Effector memory CD4-positive, alpha-beta T cell (primary cell): ENCODE measurements at places on chromosomes 3 and 15.

- H3K36me3 ChIP-seq, result no peaks in the 10 kb centered on the region
- DNase-seq, result no peak
- H3K4me3 ChIP-seq, result no peak overlapping the region
- no peaks in the 10 kb centered on the region for H3K27me3 ChIP-seq
- H3K4me1 ChIP-seq, result no peaks in the 10 kb centered on the region
- H3K27ac ChIP-seq, result no peak overlapping the region
Observed at GRCh38 chr3:13620281-13620680, 71.4 kb downstream of the FBLN2 start.

GRCh38 chr3:99536555-99537314 lies 101.7 kb upstream of the COL8A1 start:
- H3K4me1 ChIP-seq, result no peaks in the 10 kb centered on the region
- no peaks in the 10 kb centered on the region for H3K27me3 ChIP-seq
- no peaks in the 10 kb centered on the region for H3K36me3 ChIP-seq
- no peak overlapping the region for H3K27ac ChIP-seq
- no peak for DNase-seq
- H3K4me3 ChIP-seq, result no peak overlapping the region

- no peak overlapping the region for H3K4me3 ChIP-seq
- no peak overlapping the region for H3K27ac ChIP-seq
- DNase-seq, result no peak
Observed at GRCh38 chr15:92643849-92644815, 11.4 kb downstream of the FAM174B start.

GRCh38 chr3:9732080-9732739 lies 675 bp downstream of the BRPF1 start:
- peaks cover 15% of the 10 kb centered on the region for H3K4me1 ChIP-seq
- peak; percentile 24 for DNase-seq
- H3K27ac ChIP-seq, result peak overlapping the region; percentile 92
- no peaks in the 10 kb centered on the region for H3K27me3 ChIP-seq
- H3K4me3 ChIP-seq, result peak overlapping the region; percentile 77

GRCh38 chr3:142586803-142587406 lies 8.4 kb upstream of the ATR start:
- H3K36me3 ChIP-seq, result no peaks in the 10 kb centered on the region
- DNase-seq, result no peak
- no peaks in the 10 kb centered on the region for H3K27me3 ChIP-seq
- H3K27ac ChIP-seq, result no peak overlapping the region

GRCh38 chr3:44510000-44510368 lies 32.5 kb upstream of the ZNF445 start:
- no peaks in the 10 kb centered on the region for H3K36me3 ChIP-seq
- peak overlapping the region; percentile 98 for H3K4me3 ChIP-seq

DNA sequence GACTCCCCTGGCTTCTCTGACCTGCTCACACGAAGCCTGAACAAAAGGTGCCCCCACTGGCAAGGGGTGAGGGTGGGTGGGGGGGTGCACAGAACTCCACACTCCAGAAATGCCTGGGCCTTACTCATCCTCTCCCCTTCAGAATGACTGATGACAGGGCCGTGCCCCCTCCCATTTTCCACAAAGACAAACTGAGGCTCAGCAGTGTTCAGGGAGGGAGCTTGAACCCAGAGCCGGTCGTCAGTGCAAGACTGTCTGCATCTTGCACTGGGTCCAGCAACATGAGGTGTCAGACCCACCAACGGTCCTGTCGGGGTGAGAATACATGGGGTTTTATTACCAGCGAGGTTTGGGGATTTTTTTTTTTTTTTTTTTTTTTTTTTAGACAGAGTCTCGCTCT lies 15.3 kb downstream of the IGDCC3 start:
- H3K27me3 ChIP-seq, result no peaks in the 10 kb centered on the region
- no peaks in the 10 kb centered on the region for H3K36me3 ChIP-seq
- no peak overlapping the region for H3K4me3 ChIP-seq
- no peak for DNase-seq

- no peak overlapping the region for H3K4me3 ChIP-seq
- H3K4me1 ChIP-seq, result no peaks in the 10 kb centered on the region
- no peaks in the 10 kb centered on the region for H3K36me3 ChIP-seq
- DNase-seq, result no peak
- no peak overlapping the region for H3K27ac ChIP-seq
Observed at GRCh38 chr15:101264911-101265641, 12.2 kb downstream of the SELENOS start.

DNA sequence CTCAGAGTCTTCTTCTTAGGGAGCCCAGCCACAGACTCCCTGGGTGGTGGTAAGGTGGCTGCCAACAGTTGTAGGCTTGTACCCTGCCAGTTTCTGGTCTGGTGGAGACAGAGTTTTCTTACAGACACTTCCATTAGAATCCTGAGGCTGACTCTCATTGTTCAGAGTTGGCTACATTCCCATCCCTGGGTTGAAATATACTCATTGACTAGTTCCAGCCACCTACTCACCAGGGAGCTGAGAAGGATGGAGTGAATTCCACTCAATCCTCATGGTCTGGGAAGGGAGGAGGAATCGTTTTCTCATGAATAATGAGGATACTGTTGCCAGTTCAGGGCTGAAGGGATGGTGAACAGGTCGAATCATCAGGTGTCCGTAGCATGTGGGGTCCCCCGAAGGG lies 226.5 kb upstream of the PROK2 start:
- no peak overlapping the region for H3K4me3 ChIP-seq
- no peak for DNase-seq
- H3K27me3 ChIP-seq, result no peaks in the 10 kb centered on the region
- H3K36me3 ChIP-seq, result no peaks in the 10 kb centered on the region
- H3K4me1 ChIP-seq, result no peaks in the 10 kb centered on the region
- H3K27ac ChIP-seq, result no peak overlapping the region

GRCh38 chr3:127992127-127992526 lies 60.1 kb upstream of the SEC61A1 start:
- no peaks in the 10 kb centered on the region for H3K27me3 ChIP-seq
- H3K4me1 ChIP-seq, result no peaks in the 10 kb centered on the region
- no peak overlapping the region for H3K4me3 ChIP-seq
- H3K36me3 ChIP-seq, result no peaks in the 10 kb centered on the region
- H3K27ac ChIP-seq, result no peak overlapping the region
- no peak for DNase-seq

GRCh38 chr3:193843474-193844301 lies 250.7 kb downstream of the OPA1 start:
- no peak overlapping the region for H3K4me3 ChIP-seq
- H3K27ac ChIP-seq, result no peak overlapping the region
- H3K4me1 ChIP-seq, result no peaks in the 10 kb centered on the region
- H3K36me3 ChIP-seq, result no peaks in the 10 kb centered on the region
- no peaks in the 10 kb centered on the region for H3K27me3 ChIP-seq

DNA sequence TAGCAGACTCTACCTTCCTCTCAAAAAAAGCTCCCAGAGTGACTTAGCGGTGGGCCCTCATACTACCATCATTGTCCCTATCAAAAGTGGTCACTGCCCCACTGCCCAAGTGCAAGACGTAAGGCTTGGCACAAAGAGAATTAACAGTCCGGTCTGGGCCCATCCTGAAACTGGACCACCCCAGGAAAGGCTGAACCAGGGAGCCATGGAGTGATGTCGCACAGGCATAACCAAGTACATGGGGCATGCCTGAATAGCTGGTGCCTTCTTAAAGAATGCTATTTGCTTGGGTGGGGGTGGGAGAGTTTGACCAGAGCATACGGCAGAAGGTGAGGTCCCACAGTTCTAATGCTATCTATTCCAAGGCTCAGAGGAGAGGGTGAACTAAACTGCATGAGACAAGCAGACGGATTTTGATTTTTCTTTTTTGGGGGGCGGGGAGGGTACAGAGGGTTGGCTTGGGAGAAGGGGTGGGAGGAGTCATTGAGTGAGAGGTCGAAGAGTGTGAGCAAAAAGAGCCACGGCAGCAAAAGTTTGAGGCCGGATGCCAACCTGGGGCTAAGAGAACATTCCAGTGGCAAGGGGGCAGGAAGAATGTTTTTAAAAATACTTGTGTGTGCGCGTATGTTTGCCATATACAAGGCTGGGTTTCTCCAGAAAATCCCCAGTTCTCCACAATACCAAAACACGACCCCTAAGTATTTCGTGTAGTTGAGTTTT lies 50.2 kb downstream of the FAM174B start:
- no peaks in the 10 kb centered on the region for H3K36me3 ChIP-seq
- no peaks in the 10 kb centered on the region for H3K27me3 ChIP-seq
- no peaks in the 10 kb centered on the region for H3K4me1 ChIP-seq
- DNase-seq, result no peak

DNA sequence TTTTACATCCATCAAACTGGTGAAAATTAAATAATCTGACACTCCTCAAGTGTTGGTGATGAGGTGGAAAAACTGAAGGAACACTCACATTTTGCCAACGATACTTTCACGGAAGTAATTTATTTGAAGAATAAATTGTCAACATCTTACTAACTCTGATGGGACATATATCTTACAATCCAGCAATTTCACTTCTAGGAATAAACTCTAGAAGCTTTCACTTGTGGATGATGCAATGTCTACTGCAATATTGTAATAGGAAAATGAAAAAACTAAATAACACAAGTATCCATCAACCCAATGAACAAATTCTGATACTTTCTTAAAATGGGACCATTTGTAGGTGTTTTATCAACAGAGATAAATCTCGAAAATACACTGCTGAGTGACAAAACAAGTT lies 16.2 kb upstream of the LIPC start:
- no peaks in the 10 kb centered on the region for H3K27me3 ChIP-seq
- no peak overlapping the region for H3K4me3 ChIP-seq
- no peak for DNase-seq
- no peak overlapping the region for H3K27ac ChIP-seq
- H3K36me3 ChIP-seq, result no peaks in the 10 kb centered on the region
- H3K4me1 ChIP-seq, result no peaks in the 10 kb centered on the region

- DNase-seq, result no peak
- H3K27me3 ChIP-seq, result peaks cover 4% of the 10 kb centered on the region
- no peaks in the 10 kb centered on the region for H3K4me1 ChIP-seq
- H3K4me3 ChIP-seq, result no peak overlapping the region
- no peak overlapping the region for H3K27ac ChIP-seq
- H3K36me3 ChIP-seq, result no peaks in the 10 kb centered on the region
Observed at GRCh38 chr3:44058022-44058867, 183.4 kb upstream of the TOPAZ1 start.

GRCh38 chr3:52063026-52063723 lies 6.8 kb upstream of the DUSP7 start:
- no peak overlapping the region for H3K4me3 ChIP-seq
- H3K27me3 ChIP-seq, result no peaks in the 10 kb centered on the region
- H3K4me1 ChIP-seq, result no peaks in the 10 kb centered on the region
- no peak overlapping the region for H3K27ac ChIP-seq
- no peaks in the 10 kb centered on the region for H3K36me3 ChIP-seq

DNA sequence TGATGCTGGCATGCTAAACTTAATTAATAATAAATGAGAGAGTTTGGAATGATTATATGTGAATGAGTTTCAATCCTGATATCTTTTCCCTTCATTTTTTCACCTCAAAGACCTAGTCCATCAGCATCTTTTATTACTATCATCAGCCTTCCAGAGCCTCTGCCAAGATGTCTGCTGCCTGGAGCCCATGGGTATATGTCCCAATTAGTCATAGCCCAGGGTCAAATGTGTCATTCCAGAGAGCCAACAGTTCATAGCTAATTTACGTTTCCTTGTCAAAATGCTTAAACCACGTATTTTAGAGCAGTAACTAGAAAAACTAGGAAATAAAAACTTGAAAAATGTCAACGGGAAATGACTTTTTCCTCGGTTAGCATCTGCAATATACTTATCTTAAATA lies 457.9 kb downstream of the SI start:
- no peak for DNase-seq
- H3K27me3 ChIP-seq, result no peaks in the 10 kb centered on the region
- no peaks in the 10 kb centered on the region for H3K36me3 ChIP-seq
- H3K4me1 ChIP-seq, result no peaks in the 10 kb centered on the region

DNA sequence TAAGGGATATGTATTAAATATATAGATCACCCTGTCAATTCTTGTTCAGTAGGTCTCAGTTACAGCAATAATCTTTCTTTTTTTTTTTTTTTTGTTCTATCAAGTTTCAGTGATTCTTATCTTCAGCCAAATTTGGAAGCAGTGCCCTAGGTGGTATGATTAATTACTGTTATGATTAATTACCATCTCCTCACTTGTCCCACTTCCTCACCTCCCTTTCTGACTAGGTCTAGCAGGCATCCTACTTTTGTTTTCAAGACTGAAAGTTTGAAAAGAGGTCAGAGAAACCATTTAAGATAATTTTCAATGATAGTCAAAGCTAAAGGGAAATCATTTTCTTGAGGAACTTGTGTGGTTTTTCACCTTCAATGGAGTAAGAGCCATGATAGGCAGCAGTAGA lies 144.0 kb upstream of the CNTN4 start:
- H3K4me3 ChIP-seq, result no peak overlapping the region
- DNase-seq, result no peak

DNA sequence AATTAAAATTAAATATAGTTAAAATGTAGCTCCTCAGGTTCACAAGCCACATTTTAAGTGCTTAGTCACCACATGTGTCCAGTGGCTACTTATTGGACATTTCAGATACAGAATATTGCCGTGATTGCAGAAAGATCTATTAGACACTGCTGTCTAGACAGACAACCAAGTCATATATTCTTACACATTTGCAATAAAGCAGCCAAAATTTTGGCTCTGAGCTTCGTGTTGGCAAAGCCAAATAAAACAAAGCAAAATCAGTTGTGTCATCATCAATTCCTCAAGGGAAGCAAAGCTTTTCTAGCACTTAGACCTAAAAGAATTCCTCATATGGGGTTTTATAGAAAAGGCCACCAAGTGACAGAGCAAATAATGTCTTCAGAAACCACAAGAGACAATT lies 193.1 kb upstream of the LPP start:
- H3K4me1 ChIP-seq, result peaks cover 15% of the 10 kb centered on the region
- no peak for DNase-seq
- H3K4me3 ChIP-seq, result no peak overlapping the region
- H3K36me3 ChIP-seq, result no peaks in the 10 kb centered on the region
- H3K27me3 ChIP-seq, result no peaks in the 10 kb centered on the region

DNA sequence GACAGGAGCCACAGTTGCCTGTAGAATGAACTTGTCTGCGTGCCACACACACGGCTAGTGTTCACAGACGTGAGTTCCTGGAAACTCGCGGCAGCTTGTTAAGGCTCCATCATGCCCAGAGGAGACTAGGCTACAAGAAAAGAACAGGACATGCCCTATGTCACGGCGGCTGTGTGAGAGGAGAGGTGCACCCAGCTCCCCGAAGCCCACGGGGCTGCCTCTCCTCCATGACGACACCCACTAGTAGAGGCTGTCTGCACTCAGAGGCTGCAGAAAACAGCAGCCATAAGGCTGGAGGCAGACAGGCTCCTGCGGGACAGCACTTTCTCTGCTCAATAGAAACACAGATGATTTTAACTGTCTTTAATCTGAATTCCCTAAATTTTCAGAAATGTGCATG lies 19.0 kb upstream of the OCA2 start:
- H3K4me3 ChIP-seq, result no peak overlapping the region
- no peaks in the 10 kb centered on the region for H3K4me1 ChIP-seq
- no peaks in the 10 kb centered on the region for H3K27me3 ChIP-seq
- H3K36me3 ChIP-seq, result peaks cover 40% of the 10 kb centered on the region
- H3K27ac ChIP-seq, result no peak overlapping the region

DNA sequence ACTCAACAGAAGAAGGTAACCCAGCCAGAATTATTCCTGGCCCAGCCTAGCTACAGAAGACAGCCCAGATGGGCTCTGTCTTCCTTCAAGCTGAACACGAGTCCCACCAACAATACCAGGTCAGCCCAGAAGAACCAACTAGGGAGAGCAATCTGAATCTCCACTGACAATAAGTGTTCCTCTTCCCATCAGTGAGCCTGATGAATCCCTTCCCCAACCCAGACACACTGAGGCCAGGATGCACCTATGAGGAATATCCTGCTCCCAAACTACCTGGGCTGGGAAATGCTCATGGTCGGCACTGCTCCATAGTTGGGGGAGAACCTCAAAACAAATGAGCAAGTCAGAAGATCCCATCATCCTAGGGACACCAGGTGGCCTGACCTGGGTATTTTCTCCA lies 351.1 kb downstream of the OCA2 start:
- H3K36me3 ChIP-seq, result no peaks in the 10 kb centered on the region
- H3K4me3 ChIP-seq, result no peak overlapping the region
- no peaks in the 10 kb centered on the region for H3K27me3 ChIP-seq
- no peaks in the 10 kb centered on the region for H3K4me1 ChIP-seq
- no peak overlapping the region for H3K27ac ChIP-seq
- DNase-seq, result no peak
